ENCODE measurements at places on chromosomes 7 and 10. TPM values are rescaled to one million over a fixed set of nuclear protein-coding genes. Genes with fewer than 3 reads are reported as not detected.

Gene FAM200A
- total RNA-seq, result 2.7 TPM

Gene PSMG3
- 26.4 TPM for total RNA-seq

Gene ATOH7
- not detected for total RNA-seq

Gene PILRA
- 2.7 TPM for total RNA-seq

Gene SGCE
- 0.54 TPM for total RNA-seq

Gene XRCC2
- 15.7 TPM for total RNA-seq

Gene NKX6-2
- total RNA-seq, result not detected

Gene PRKG1
- total RNA-seq, result not detected

Gene KIAA1217
- 2.6 TPM for total RNA-seq

Gene MBL2
- not detected for total RNA-seq

Gene STMP1
- 11.1 TPM for total RNA-seq

Gene SLC16A12
- not detected for total RNA-seq

Gene EN2
- not detected for total RNA-seq

Gene MYOF
- 50.2 TPM for total RNA-seq

Gene NKX2-3
- not detected for total RNA-seq

Gene ADIRF
- not detected for total RNA-seq

Gene GATAD1
- 16.1 TPM for total RNA-seq

Gene PRRT4
- 0.13 TPM for total RNA-seq

Gene PPP1R17
- total RNA-seq, result not detected

Gene ITGB8
- total RNA-seq, result 0.26 TPM

Gene RSPH10B
- 2.2 TPM for total RNA-seq

Gene ATG9B
- total RNA-seq, result 18.2 TPM

Gene CNNM1
- total RNA-seq, result 0.61 TPM

Gene GIMAP6
- 42.3 TPM for total RNA-seq

Gene ABCB4
- not detected for total RNA-seq

Gene OR9A2
- not detected for total RNA-seq

Gene CHST15
- total RNA-seq, result 10.9 TPM

Gene NPTX2
- not detected for total RNA-seq

Gene GJD4
- not detected for total RNA-seq

Gene CHN2
- not detected for total RNA-seq

Gene TUBB8
- not detected for total RNA-seq

Gene KCNH2
- 0.77 TPM for total RNA-seq

Gene PNLIPRP3
- not detected for total RNA-seq

Gene STEAP2
- 0.24 TPM for total RNA-seq

Gene IL15RA
- 25.5 TPM for total RNA-seq

Gene CDC14C
- total RNA-seq, result not detected
